Activated T-cell treated with anti-CD3 and anti-CD28 coated beads, Interleukin-2, amount 50 U/mL, for 72 hours (primary cell): ENCODE measurements at places on chromosomes 11 and 22. TPM values are rescaled to one million over a fixed set of nuclear protein-coding genes. Genes with fewer than 3 reads are reported as not detected.

DNA sequence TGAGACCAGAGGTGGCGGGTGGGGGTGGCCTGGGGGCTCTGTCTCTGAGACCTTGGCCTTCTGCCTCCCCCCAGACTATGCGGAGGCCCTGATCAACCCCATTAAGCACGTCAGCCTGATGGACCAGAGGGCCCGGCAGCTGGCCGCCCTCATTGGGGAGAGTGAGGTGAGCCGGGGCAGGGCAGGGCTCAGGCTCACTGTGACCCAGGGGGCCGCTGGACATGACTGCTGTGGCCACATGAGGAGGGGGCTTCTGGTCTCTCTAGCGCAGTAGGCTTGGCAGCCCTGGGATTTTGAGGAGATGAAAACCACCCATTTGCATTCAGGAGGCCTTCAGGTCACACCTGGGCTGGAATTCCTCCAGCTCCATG, 12.6 kb downstream of the PLCB3 start:
- no peak overlapping the region for H3K27ac ChIP-seq
- H3K4me1 ChIP-seq = peaks cover 26% of the 10 kb centered on the region
- peaks cover 2% of the 10 kb centered on the region for H3K36me3 ChIP-seq
- no peak for DNase-seq
- H3K4me3 ChIP-seq = no peak overlapping the region
- H3K27me3 ChIP-seq = no peaks in the 10 kb centered on the region

- DNase-seq = no peak
- peaks cover 6% of the 10 kb centered on the region for H3K27me3 ChIP-seq
- H3K27ac ChIP-seq = no peak overlapping the region
- H3K36me3 ChIP-seq = no peaks in the 10 kb centered on the region
- H3K4me1 ChIP-seq = no peaks in the 10 kb centered on the region
- no peak overlapping the region for H3K4me3 ChIP-seq
Observed at GRCh38 chr11:10908215-10908951, 50.5 kb upstream of the ZBED5 start.

- no peaks in the 10 kb centered on the region for H3K36me3 ChIP-seq
- no peaks in the 10 kb centered on the region for H3K27me3 ChIP-seq
- no peak overlapping the region for H3K4me3 ChIP-seq
- H3K27ac ChIP-seq = no peak overlapping the region
Observed at GRCh38 chr11:78390809-78391208, 26.8 kb downstream of the GAB2 start.

DNA sequence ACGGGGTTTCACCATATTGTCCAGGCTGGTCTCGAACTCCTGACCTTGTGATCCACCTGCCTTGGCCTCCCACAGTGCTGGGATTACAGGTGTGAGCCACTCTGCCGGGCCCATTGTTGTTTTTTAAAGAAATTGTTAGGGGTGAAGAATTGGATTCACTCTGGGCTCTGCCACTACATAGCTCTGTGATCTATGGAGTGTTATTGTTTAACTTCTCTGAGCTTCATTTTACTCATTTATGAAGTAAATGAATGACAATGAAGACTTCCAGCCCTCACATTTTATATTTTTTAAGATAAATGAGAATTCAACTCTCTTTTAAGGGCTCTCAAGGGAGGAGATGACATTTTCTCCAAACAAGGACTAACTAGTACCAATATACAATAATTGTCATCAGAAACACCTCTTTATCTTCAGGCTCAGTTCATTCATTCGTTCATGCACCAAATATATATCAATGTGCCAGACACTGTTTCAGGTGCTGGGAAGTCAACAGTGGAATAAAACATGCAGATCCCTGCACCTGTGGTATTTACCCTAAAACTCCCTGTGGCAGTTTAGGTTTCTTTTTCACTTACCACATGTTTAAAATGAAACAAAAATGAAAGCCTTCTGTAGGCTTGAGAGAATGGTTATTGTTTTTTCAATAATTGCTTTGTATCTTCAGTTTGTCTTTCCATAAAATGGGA, 23.5 kb upstream of the GRAMD1B start:
- H3K27me3 ChIP-seq = peaks cover 26% of the 10 kb centered on the region
- no peaks in the 10 kb centered on the region for H3K36me3 ChIP-seq
- H3K4me1 ChIP-seq = peaks cover 46% of the 10 kb centered on the region
- no peak for DNase-seq

- H3K27me3 ChIP-seq = peaks cover 50% of the 10 kb centered on the region
- H3K36me3 ChIP-seq = no peaks in the 10 kb centered on the region
- peak; percentile 9 for DNase-seq
- no peak overlapping the region for H3K27ac ChIP-seq
- H3K4me3 ChIP-seq = no peak overlapping the region
Observed at GRCh38 chr11:107741044-107741823, 29.4 kb upstream of the SLN start.

- DNase-seq = peak; percentile 93
- H3K36me3 ChIP-seq = no peaks in the 10 kb centered on the region
- peak overlapping the region; percentile 89 for H3K4me3 ChIP-seq
- no peaks in the 10 kb centered on the region for H3K27me3 ChIP-seq
- peaks cover 33% of the 10 kb centered on the region for H3K4me1 ChIP-seq
- peak overlapping the region; percentile 86 for H3K27ac ChIP-seq
Observed at GRCh38 chr22:31084811-31085492, 3.8 kb downstream of the SMTN start.

DNA sequence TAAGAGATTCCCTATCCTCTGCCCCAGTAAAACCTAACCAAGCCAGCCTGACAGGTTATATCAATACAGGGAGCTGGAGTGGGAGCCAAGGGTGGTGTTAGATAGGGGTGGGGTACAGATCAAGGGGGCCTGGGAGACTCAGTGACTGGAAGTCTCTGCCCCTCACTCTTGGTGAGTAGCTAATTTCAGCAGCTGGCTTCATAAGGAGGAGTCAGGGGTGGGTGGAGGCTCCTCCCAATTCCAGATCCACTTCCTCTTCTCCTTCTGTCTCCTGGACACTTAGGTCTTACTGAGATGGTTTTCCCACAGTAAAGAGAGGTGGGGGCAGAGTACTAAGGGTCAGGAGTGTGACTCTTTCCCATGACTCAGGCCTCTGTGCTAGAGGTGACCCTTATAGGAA, 1.1 kb upstream of the VSIG2 start:
- peaks cover 14% of the 10 kb centered on the region for H3K4me1 ChIP-seq
- H3K36me3 ChIP-seq = no peaks in the 10 kb centered on the region
- no peak overlapping the region for H3K4me3 ChIP-seq
- no peak overlapping the region for H3K27ac ChIP-seq

DNA sequence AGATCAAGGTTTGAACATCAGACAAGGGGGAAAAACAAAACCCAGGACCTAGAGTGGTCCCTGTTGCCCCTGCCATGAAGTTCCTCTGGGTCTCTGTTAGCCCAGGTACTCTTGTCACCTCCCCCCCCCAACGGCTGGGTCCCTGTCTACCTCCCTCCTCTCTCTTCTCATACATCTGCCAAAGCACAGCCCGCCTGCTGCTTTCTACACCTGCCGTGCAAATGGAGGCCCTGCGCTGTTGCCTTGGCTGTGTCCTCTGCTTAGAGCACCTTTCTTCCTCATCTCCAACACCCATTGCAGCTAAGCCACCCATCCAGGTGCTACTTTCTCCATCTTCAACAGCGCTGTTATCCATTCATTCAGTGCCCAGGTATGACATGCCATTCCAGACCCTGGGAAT, 99.2 kb downstream of the TP53I11 start:
- peaks cover 5% of the 10 kb centered on the region for H3K36me3 ChIP-seq
- no peak for DNase-seq

GRCh38 chr22:35124691-35125219, 58.8 kb downstream of the ISX start:
- H3K27ac ChIP-seq = no peak overlapping the region
- no peaks in the 10 kb centered on the region for H3K36me3 ChIP-seq
- H3K4me1 ChIP-seq = peaks cover 15% of the 10 kb centered on the region
- H3K27me3 ChIP-seq = peaks cover 16% of the 10 kb centered on the region
- H3K4me3 ChIP-seq = no peak overlapping the region

DNA sequence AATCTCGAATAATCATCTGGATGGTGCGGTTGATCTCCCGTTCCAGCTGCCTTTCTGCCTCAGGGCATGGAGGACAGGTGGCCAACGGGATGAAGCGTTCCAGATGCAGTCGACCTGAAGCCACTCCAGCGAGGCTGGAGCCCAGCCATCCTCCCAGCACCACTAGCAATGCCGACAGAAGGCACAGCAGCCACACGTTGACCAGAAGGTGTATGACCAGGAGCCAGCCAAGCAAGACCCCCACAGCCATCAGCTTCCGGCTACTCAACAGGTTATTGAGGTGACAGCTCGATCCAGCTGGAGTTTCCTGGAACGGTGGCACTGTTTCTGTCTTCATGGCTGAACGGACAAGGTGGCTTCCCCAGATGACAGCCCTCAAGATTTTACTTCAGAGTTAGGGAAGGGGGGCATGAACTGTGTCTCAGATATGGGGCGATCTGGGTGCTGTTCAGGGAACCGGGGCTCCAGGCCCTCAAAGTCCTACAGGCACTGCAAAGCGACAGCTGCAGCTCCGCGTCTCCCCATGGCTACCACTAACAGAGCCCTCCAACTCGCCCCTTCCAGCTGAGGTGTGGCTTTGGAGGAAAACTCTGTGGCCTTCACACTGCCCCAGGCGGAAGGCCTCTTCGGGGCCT, 559 bp downstream of the SNX19 start:
- no peak for DNase-seq
- peak overlapping the region; percentile 91 for H3K4me3 ChIP-seq
- peaks cover under 1% of the 10 kb centered on the region for H3K27me3 ChIP-seq
- peak overlapping the region; percentile 78 for H3K27ac ChIP-seq
- peaks cover 18% of the 10 kb centered on the region for H3K4me1 ChIP-seq
- peaks cover 3% of the 10 kb centered on the region for H3K36me3 ChIP-seq

DNA sequence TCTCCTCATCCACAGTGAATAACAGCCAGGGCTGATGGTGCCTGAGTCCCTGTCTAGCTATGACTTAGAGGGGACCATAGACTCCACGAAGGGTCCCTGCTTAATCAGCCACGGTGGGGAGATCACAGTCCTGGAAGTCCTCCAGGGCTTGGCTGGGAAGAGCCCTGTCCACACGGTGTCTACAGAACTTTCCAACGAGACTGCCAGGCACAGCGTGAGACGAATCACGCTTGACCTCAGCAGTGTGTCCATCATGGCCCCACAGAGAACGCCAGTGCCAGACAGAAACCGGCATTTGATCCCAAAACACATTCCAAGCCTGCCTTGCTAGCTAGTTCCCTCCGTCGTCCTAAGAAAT, 143.4 kb downstream of the CRYBB2 start:
- no peak overlapping the region for H3K27ac ChIP-seq
- H3K36me3 ChIP-seq = no peaks in the 10 kb centered on the region
- H3K4me1 ChIP-seq = no peaks in the 10 kb centered on the region
- H3K4me3 ChIP-seq = no peak overlapping the region
- no peaks in the 10 kb centered on the region for H3K27me3 ChIP-seq
- DNase-seq = no peak

HEPHL1 gene
- total RNA-seq = not detected

TXNRD2 gene
- 23.4 TPM for total RNA-seq

WT1 gene
- not detected for total RNA-seq

CHADL gene
- total RNA-seq = 1.4 TPM

APOA1 gene
- not detected for total RNA-seq

PPP2R5B gene
- 24.0 TPM for total RNA-seq

B4GALNT4 gene
- total RNA-seq = 2.7 TPM

SGSM1 gene
- 0.14 TPM for total RNA-seq

LINC01488 gene
- not detected for total RNA-seq

ALX4 gene
- not detected for total RNA-seq

SYT9 gene
- total RNA-seq = not detected
